ENCODE measurements at places on chromosomes 1 and 21.

DNA sequence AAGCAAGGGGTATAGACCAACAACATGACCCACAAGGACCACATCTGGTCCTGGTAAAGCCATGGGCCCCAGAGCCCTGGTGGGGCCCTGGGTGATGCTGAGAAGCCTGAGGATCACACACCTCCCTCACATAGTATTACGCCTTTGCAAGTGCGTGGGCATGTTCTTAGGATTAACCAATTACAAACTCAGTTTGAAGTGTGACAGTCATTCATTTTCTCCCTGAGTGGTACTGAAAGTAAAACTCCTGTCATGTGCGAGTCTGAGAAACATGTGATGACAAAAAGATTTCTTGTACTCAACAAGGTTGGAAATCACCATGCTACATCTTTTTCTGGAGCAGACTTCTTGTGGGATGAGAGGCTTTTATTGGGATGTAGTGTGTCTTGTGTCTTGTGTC is 315.3 kb upstream of the DUSP10 start:
- no peak for DNase-seq

DNA sequence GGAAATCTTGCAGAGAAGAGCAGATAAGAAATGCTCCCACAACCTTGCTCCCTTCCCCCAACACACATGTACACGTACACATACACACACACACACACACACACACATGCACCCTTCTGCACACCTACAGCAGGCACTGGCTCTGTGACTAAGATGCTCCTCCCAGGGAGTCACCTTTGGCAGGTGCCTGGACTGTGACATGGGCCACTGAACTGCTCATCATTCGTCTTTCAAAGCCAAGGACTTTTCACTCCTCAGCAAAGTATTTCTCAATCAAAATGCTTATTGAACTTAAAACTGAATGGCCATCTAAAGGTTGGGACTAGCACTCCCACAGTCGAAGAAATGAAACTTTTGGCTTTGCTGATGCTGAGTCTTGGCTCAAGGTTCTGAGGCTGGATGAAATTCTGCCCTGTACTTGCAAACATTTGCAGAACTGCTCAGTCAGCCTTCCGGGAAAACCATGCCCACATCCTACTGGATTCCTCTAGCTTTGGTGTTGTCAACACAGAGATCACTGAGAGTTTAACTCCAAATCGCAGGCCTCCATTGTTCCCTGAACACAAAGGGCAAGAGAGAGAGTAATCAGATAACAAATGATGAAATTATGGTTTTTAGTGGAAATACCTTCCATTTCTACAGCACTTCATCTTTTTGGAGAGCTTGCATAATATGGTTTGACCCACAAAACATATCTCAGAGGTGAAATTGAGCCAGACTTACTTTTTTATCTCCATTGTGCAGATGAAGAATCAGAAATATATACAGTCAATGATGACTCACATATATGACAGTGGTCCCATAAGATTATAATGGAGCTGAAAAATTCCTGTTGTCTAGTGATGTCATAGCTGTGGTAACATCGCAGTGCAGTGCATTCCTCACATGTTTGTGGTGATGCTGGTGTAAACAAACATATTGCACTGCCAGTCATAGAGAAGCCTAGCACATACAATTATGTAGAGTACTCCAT is 72.4 kb upstream of the BCAR3 start:
- DNase-seq, result no peak

- DNase-seq, result no peak
Observed at GRCh38 chr1:113250161-113250560, 140.2 kb upstream of the MAGI3 start.

DNA sequence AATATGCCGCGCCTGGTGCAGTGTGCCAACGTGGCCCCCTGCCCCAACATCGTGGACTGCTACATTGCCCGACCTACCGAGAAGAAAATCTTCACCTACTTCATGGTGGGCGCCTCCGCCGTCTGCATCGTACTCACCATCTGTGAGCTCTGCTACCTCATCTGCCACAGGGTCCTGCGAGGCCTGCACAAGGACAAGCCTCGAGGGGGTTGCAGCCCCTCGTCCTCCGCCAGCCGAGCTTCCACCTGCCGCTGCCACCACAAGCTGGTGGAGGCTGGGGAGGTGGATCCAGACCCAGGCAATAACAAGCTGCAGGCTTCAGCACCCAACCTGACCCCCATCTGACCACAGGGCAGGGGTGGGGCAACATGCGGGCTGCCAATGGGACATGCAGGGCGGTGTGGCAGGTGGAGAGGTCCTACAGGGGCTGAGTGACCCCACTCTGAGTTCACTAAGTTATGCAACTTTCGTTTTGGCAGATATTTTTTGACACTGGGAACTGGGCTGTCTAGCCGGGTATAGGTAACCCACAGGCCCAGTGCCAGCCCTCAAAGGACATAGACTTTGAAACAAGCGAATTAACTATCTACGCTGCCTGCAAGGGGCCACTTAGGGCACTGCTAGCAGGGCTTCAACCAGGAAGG is 4.3 kb downstream of the GJB3 start:
- DNase-seq, result no peak

GRCh38 chr1:183248989-183249691 is 63.1 kb downstream of the LAMC2 start:
- DNase-seq, result no peak

DNA sequence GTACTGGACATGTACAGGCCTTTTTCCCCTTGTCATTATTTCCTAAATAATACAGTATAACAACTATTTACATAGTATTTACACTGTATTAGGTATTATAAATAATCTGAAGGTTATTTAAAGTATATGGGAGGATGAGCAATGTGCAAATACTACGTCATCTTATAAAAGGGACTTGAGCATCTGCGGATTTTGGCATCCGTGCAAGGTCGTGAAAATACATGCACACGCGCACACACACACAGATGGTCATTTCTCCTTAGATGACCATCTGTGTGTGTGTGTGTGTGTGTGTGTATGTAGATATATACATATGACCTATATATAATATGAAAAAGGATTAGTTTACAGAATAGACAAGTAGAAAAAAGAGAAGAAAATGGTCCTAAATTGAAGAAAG is 15.4 kb downstream of the ALG14 start:
- no peak for DNase-seq

- no peak for DNase-seq
Observed at GRCh38 chr1:75338616-75339483, 204.7 kb downstream of the LHX8 start.

DNA sequence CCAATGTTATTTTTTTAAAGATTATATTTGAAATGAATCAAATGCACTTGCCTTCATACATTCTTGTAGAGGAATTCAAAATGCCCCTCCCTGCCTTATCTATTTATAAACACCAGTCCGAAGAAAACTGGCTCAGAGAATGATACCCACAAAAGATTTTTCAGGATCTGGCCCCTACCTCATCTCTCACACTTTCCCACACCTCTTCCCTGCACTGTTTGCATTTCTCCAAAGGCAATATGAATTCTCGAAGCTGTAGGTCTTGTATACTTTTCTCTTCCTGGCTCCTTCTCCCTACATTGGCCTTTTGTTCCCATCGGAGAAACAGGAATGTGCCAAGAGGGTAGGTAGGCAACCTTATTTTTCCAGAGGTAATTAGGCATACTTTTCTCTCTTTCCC is 12.0 kb upstream of the CCDC190 start:
- DNase-seq, result no peak

DNA sequence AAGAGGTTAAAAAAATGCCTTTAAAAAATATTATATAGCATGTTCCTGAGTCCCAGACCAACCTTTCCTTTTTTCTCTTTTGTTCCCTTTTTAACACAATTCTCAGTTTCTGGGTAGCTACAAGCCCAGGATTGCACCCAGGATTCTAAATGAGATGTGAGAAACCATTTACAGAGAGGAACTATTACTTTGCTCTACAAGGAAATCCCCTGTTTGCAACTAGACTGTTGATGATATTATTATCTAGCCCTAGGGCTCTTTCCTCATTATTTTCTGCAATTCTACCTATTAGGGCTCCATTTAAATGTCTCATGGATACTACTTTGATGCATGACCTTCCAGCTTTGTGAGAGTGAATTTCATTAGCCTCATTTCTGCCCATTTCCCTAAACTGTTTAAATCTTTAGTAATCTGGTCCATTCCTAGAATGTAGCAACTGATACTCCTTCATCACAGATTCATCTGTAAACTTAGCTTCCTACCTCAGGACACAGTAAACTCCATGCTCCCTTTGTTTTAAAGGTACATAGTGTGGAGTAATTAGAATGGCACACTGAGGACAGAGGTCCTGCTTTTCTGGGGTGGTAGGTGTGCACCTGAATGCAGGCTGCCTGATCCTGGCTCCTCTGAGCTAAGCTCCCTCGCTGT is 7.1 kb upstream of the KIF14 start:
- DNase-seq, result no peak

GRCh38 chr1:35539073-35539823 is 18.0 kb downstream of the KIAA0319L start:
- DNase-seq, result no peak

GRCh38 chr1:7468248-7468647 is 302.8 kb upstream of the VAMP3 start:
- no peak for DNase-seq

- no peak for DNase-seq
Observed at GRCh38 chr1:225949041-225949440, 8.0 kb upstream of the LEFTY2 start.

GRCh38 chr1:228898582-228898992 is 163.3 kb downstream of the RHOU start:
- no peak for DNase-seq

DNA sequence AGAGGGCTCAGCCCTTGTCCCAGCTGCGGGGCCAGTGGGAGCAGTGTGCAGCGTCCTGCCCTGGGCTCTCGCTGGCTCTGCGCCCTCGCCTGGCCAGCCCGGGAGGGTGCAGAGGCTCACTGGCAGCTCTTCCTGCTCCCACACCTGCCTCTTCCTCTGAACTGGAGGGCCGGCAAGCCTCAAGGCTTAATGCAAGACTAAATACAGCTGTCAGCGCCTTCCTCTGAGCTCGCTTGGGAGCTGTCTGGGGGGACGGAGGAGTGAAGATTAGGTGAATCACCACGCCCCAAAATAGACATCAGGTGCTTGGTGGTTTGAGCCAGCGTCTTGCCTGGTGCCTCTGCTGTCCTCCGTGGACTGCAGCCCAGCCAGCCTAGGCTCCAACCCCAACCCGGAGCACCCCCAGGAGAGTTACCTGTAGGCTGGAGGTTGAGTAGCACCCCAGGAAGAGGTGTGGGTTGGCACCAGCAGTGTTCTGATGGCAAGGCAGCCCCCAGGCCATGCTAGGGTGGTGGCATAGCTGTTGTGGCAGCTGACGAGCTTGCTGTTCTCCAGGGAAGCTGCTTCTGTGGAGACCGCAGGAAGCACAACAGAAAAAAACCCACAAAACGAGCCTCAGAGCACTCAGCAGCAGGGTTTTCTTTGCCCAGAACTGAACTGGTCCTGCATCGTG is 36.9 kb downstream of the UMODL1 start:
- peak; percentile 54 for DNase-seq

DNA sequence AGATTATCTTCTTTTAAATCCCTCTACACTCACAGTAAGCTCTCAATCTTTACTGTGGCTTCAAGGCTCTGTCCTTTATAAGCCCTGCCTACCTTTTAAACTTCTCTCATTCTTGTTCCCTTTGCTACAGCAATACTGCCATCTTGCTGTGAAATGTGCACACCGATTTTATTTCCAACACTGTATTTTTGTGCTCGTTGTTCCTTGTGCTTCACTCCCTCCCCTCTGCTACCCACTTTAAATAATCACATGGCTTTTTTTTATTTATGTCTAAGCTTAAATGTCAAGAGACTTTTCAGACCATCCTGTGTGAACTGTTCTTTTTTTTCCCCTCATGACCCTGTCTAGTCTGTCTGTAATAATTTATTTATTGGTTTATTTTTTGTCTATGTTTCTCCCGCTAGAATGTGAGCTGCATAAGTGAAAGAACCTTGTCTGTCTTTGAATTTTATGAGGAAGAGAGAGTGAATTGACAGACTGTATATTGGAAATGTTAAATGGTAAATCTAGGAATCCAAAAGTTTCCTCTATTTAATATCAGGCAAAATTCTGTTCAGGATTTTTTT is 45.7 kb downstream of the ABCD3 start:
- no peak for DNase-seq

- DNase-seq, result no peak
Observed at GRCh38 chr1:231519166-231519565, 9.3 kb upstream of the TSNAX start.

DNA sequence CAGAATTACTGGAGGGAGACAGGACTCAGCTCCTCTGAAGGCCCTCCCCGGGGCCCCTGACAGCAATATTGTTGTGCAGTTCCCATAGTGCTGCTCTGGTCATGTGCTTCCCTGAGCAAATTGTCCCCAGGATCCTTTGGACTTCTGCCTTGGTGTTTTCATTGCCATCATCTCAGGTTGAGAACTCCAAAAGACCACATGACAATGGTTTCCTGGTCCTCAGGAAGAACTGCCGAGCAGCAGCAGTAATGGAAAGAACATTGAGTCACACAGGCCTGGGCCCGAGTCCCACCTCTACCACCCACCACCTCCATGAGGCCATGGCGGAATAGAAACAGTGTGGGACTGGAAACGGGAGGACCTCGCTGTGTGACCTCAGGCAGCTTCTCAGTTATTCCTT is 6.3 kb upstream of the CTTNBP2NL start:
- DNase-seq, result no peak

DNA sequence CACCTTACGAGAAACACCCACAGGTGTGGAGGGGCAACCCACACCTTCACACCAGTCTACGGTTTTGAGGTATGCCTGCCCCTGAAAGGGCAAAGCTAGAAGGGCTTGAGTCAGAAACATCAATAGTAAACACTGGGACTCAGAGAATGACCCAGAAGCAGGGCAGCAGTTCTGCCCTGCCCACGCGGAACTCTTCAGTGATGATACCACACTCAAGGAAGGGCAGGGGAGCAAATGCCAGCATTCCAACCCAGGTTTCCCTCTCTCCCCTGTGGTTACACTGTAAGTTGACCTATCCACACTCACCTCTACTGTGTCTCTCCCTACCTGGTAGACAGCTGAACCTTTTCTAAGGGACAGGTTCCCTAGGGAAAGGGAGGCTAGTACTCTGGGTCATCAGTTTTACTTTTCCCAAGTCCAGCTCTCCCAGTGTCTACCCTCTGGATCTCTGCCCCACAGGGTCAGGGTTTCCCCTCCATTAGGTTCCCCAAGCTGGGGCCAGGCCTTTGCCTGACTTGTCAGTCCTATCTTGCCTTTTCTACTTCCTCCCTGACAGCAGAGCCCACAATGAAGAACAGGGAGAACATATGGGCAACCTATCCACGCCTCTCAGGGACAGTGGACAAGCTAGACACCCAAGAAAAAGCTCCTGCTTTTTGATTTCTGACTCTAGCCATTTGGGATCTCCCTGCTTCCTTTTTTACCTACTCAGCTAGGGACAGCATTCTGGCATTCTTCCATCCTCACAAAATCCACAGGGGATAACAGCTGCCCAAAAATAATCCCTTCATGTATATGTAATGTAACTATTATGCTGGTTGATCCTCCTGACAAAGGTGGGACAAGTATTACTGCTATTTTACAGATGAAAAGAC is 3.0 kb downstream of the F11R start:
- DNase-seq, result no peak
